ENCODE measurements at places on chromosomes 3 and 15.

DNA sequence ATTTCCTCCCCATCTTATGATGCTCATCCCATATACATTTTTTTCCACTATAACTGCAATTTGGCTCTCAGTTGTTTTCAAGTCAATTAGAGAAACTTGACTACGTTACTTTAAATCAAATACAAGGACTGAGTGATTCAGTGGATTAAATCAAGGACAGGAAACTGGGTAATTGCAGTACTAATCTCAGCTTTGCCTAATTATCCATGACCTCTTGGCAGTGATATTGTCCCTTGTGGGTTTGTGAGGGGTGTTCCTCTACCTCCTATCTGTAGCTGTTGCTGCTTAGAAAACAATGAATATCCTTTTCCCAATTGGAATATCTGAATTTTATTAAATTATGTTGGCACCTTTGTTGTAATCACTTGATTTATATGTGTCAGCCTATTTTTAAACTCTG is 79.4 kb downstream of the ZPLD1 start:
- DNase-seq, result no peak

DNA sequence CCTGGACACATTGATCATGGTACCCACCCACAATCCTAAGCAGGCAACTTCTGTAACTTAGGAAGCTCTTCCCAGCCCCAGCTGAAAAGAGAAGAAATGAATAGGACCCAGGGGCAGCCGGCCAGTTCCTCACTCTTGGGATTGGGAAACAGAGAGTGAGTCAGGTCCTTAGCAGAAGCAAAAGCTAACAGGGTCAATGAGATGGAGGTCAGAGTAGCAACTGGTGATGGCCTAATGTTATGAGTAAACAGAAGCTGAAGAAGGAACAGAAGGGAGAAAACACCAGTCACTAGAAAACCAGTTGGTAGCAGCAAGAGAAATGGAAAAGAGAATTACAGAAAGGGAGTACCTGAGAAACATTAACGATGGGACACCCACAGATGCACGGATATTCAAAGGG is 20.0 kb downstream of the RIOX2 start:
- DNase-seq, result no peak

- DNase-seq, result no peak
Measured at GRCh38 chr3:69856965-69857705, 117.9 kb downstream of the MITF start.

DNA sequence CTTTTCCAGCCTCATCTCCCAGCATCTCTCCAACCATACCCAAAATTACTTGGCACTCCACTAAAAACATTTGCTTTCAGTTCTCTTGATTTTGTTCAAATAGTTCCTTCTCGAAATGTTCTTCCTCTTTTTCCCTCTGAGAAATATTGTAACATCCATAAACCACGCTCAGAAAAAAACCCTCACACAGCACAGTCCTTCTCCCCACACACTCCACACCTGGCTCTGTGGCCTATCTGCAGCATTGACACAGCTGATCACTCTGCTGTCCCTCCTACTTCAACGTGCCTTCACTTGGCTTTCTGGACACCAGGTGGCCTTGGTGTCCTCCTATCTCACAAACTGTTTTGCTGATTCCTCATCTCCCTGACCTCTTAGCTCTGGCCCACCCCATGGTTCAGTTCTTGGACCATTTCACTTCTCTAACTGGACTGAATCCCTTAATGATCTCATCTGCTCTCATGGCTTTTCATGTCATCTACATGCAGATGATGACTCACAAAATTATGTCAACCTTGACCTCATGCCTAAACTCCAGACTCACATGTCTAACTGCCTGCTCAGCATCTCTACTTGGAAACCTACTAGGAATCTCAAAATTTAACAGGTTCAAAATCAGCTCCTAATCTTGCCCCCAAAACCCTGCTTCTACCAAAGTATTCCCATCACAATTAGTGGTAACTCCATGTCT is 93.3 kb downstream of the TRIM42 start:
- DNase-seq, result no peak

DNA sequence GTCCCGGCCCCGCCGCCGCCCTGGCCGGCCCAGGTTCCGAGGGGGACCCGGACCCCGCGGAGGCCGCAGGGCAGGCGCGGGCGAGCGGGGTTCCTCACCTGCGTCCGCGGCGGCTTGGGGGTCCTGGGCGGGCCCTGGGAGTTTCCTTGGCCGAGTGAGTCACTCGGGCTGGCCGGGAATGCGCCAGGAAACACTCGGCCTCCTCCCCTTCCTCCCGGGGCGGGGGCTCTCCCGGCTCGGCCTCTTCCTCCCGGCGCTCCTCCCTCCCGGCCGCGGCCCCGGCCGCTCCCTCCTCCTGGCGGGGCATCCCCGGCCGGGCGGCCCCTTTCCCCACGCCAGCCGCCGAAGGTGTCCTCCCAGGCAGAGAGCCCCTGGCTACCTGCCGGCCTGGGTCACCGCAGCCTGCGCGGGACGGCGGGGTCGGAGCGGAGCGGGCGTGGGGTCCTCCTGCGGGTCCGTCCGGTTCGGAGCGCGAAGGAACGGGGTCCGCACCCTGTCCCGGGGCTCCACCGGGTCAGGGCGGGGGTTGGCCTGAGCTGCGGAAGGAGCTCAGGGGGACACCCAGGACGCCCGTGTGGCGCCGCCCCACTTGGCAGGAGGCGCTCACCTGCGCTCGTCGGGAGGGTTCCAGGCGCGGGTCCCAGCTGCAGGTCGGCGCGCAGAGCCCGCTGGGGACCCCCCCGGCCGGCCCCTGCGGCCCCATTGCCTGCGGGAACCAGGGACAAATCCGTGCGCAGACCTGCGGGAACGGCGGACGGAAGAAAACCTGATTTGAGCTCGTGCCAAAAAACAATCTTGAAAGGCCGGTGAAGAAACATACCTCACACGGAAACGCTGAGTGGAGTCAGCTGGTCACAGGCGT is at the start of gene CYFIP1:
Gene CYFIP1 (minus strand): TSS at position 180 of the 862 bp plus-strand sequence. CDS start 33,083 bp downstream, outside the sequence.
- DNase-seq, result no peak

- no peak for DNase-seq
Measured at GRCh38 chr3:38119248-38119544, 17.7 kb downstream of the ACAA1 start.
